ENCODE measurements at places on chromosomes 6 and 20.
A peak's percentile ranks its signal among the peaks of the same experiment; 100 is the strongest.

DNA sequence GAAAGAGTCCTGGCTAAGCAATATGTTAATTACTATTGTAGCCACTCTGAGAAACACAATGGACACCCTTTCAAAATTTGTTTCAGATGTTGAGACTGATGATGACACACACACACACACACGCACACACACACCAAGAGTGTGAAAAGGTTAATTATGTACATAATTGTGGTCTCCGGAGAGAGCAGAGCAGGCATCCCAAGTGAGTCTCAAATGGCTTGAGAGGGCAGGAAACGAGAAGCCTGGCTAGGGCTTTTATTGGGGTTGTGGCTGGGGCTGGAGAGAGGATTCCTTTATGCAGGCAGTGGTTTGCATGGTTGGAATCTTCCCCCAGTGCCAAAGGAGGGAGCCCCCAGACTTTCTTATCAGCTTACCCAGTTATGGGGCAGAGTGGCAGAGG, 38.2 kb upstream of the NKX2-4 start:
- no peak for DNase-seq

- no peak for DNase-seq
These were observed 159.2 kb downstream of the GMPR start for GRCh38 chr6:16397623-16398022.

DNA sequence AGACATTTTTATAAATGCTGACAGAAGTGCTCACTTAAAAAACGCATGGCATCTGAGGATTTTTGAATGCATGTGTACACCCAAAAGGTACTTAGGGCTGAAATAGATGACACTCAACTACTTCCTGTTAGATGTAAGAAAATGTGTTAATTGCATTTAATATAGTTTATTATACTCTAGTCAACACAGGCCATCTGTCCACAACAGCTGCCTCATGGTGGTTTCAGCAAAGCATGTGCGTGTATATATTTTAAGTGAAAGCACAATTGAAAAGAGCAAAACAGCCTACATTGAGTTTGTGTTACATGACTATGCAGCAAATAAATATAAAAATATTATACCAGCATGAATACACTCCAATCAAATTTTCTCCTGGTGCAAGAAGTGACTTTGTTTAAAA, 1233.0 kb upstream of the EYS start:
- no peak for DNase-seq

GRCh38 chr20:41141153-41141815, 3.9 kb downstream of the PLCG1 start:
- DNase-seq = no peak

- DNase-seq = no peak
These were observed 604 bp downstream of the SH3BGRL2 start for GRCh38 chr6:79631693-79632172.

DNA sequence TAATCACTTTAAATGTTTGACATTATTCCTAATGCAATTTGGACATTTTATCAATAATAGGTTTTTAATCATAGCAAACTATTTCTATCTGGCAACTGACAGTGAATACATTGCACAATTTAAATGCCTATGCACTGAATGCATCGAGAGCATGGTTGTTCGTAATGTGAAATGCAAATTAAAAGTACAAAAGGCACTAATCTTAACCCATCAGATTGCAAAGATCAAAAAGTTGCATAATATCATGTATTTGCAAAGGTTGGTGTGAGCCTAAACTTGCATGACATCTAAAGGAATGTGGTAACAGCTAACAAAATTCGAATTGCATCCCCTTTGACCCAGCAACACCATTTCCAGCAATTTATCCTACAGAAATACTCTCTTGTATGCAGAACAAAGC, 469.9 kb upstream of the IRAK1BP1 start:
- DNase-seq = no peak

GRCh38 chr6:148885136-148885865, 138.5 kb downstream of the UST start:
- DNase-seq = no peak

- DNase-seq = no peak
These were observed 36.5 kb upstream of the MPC1 start for GRCh38 chr6:166419286-166419685.

DNA sequence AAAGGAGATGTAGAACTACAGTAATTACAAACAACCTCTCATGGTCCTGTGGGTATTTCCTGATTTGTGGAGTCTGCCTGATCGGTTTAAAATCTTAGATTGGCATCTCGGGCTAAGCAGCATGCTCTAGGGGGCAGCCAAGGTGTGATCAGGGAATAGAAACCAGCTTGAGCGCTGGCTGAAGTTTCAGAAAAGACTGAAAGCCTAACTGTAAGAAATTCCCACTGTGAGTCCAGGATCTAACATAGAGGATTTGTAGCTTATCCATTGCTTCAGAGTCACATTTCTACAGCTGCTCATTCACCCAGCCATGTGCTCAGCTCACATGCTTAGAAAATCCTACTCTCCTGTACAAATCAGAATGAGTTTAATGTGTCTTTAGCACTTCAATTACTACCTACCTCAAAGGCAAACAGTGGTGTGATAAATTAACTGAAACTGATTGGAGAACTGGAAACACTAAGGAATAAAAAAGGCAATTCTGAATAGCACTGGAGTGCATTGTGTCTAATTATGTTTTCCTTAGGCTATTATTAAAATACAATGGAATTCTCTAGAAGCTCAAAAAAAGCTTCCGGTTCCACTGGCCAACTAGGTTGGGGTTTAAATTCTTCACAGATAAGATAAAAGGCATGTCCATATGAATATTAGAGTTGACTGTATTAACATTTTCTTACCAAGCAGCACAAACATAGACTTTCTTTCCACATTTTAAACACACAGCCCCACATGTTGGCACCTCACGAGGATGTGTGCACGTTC, 73.8 kb upstream of the MPC1 start:
- no peak for DNase-seq

GRCh38 chr20:38301309-38301708, 2.6 kb upstream of the BPI start:
- DNase-seq = no peak

- DNase-seq = peak; percentile 25
These were observed 235.8 kb downstream of the NFATC2 start for GRCh38 chr20:51306521-51307358.

DNA sequence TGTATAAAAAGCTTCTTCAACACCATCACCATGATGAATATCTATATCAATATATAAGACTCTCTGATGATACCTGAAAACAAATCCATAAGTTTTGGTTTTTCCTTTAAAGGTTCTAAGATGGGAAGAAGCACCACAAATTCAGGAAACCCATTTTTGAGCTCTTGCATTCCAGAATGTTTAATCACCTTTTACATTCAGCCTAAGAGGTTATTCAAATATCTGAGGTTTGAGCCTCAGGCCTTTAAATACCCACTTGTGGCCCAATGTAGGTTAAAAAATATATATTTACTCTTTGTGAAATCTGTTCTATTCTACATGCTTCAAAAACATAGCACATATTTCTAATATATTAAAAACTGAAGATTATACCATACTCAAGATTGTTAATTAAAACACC, 17.6 kb downstream of the HDAC2 start:
- no peak for DNase-seq

GRCh38 chr6:3494391-3495100, 37.7 kb upstream of the SLC22A23 start:
- no peak for DNase-seq

GRCh38 chr6:14135893-14136539, 18.4 kb downstream of the CD83 start:
- no peak for DNase-seq

DNA sequence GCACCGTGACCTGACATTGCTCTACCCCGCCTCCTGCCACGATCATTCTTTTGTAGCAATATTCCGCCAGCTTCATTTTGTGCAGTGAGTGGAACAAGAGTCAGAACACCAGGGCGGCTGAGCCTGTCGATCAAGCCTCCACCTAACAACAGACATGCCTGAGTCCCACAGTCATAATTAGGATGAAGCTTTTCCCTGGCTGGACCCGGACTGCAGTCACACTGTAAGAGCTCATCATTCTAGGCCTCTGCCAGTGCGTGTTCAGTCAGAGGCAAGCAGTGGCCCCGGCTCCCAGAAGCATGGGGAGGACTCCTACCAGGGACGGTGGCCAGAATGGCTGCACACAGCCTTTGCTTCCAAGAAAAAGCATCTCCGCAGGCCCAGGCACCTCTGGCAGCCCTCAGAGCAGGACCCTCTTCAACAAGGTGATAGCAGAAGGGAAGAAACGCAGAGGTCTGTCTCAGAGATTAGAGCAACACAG, 23.2 kb upstream of the UNC93A start:
- no peak for DNase-seq

Data from activated gamma-delta T cell (primary cell).